ENCODE measurements at places on chromosomes 6 and 20. TPM values are rescaled to one million over a fixed set of nuclear protein-coding genes. Genes with fewer than 3 reads are reported as not detected.
A peak's percentile ranks its signal among the peaks of the same experiment; 100 is the strongest.

MYCT1 gene
- not detected for total RNA-seq

LGSN gene
- 0.17 TPM for total RNA-seq

ECT2L gene
- total RNA-seq: not detected

SMOC2 gene
- not detected for total RNA-seq

FAM83B gene
- not detected for total RNA-seq

PSORS1C1 gene
- total RNA-seq: not detected

CALHM6 gene
- 26.7 TPM for total RNA-seq

DNA sequence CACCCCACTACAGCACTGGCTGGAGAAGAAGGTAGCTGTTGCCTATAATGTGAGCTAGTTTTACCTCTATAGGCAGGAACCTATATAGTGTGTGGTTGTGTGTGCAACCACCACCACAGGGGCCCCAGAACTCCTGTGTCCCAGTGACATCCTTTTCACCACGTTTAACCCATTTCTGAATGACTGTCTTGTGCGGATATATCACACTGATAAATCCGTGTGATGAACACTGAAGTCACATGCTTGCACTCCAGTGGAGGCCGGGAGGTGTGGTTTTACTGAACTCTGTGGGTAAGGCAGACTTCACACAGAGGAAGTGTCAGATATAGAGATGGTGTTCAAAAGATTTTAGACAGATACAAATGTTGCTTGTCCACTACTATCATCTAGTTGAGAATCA is 32.5 kb downstream of the SDHAF4 start:
- no peaks in the 10 kb centered on the region for H3K27me3 ChIP-seq
- H3K36me3 ChIP-seq: peaks cover 11% of the 10 kb centered on the region
- H3K27ac ChIP-seq: peak overlapping the region; percentile 43
- H3K4me3 ChIP-seq: peak overlapping the region; percentile 46
- H3K4me1 ChIP-seq: peaks cover 18% of the 10 kb centered on the region

DNA sequence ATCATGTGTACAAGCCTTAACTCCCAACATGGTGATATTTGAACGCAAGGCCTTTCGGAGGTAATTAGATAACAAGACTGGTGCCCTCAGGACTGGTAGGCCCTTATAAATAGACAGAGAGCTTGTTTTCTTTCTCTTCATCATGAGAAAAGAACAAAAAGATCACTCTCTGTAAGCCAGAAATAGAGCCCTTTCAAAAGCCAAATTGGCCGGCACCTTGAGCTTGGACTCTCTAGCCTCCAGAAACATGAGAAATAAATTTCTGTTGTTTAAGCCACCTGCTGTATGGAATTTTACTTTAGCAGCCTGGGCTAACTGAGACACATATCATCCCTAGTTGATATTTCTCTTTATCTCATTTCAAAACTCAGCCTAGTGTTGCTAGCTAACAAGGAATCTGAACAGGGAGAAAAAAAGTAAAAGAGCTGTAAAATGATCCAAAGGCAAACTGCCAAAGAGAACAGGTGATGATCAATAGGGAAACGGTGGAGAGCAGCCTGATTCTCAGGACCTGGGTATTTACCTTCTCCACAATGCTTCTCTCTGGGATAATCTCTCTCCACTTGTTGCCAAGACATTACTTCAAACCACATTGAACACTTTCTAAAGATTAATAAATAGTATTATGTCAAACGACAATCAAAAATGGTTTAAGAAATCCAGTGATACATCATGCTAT is 6.1 kb downstream of the COL21A1 start:
- no peak overlapping the region for H3K4me3 ChIP-seq
- H3K36me3 ChIP-seq: no peaks in the 10 kb centered on the region
- no peaks in the 10 kb centered on the region for H3K27me3 ChIP-seq

- H3K27ac ChIP-seq: no peak overlapping the region
- peak; percentile 34 for DNase-seq
- H3K4me1 ChIP-seq: peaks cover under 1% of the 10 kb centered on the region
- peaks cover 7% of the 10 kb centered on the region for H3K36me3 ChIP-seq
Measured at GRCh38 chr20:52054123-52054522, 137.5 kb downstream of the ZFP64 start.

DNA sequence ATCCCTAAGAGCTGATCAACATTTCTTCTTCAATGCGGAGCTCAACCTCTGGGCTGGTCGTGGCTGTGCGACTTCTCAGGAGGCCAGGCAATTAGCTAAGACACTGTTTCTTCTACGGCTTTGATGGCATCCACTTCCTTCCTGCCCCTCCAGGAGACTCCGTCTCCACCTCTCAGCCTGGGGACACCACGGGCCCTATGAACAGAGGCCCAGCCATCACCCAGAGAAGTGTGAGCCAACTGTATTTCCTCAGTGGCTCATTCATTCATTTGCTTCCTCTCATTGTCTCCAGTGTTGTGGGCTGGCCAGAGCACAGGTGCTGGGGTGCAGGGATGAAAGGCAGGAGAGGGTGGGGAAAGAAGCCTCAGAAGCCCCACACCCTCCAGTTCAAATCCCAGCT is 51.8 kb upstream of the APCDD1L start:
- no peaks in the 10 kb centered on the region for H3K4me1 ChIP-seq
- no peaks in the 10 kb centered on the region for H3K36me3 ChIP-seq
- H3K27ac ChIP-seq: no peak overlapping the region
- H3K27me3 ChIP-seq: peaks cover 2% of the 10 kb centered on the region

- DNase-seq: peak; percentile 71
- peak overlapping the region; percentile 61 for H3K4me3 ChIP-seq
- peaks cover 17% of the 10 kb centered on the region for H3K36me3 ChIP-seq
- H3K4me1 ChIP-seq: peaks cover 33% of the 10 kb centered on the region
Measured at GRCh38 chr20:44911264-44911921, 1.5 kb downstream of the PABPC1L start.

- DNase-seq: no peak
- H3K4me1 ChIP-seq: no peaks in the 10 kb centered on the region
- no peak overlapping the region for H3K27ac ChIP-seq
- no peak overlapping the region for H3K4me3 ChIP-seq
Measured at GRCh38 chr20:55070001-55070400, 594.6 kb downstream of the DOK5 start.

GRCh38 chr6:26598267-26598666 is 1.5 kb downstream of the ABT1 start:
- no peak overlapping the region for H3K4me3 ChIP-seq
- DNase-seq: no peak
- H3K36me3 ChIP-seq: peaks cover 17% of the 10 kb centered on the region
- H3K27ac ChIP-seq: peak overlapping the region; percentile 75
- H3K4me1 ChIP-seq: peaks cover 17% of the 10 kb centered on the region

DNA sequence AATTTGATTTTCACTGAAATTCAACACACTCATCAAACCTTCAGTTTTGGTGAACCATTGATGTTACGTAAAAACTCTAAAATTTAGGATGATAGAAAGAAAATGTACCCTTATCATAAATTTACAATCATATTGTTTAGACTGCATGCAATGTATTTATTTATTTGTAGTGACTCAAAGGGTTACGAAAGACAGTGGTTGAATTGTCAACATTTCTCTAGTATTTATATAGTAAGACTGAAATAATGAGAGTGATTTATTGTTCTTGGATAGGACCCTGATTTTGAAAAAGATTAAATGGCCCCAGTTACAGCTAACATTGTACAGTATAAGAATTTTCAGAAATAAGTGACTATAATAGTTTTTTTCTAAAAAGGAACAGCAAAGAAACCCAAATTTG is 591.5 kb downstream of the RFPL4B start:
- H3K36me3 ChIP-seq: no peaks in the 10 kb centered on the region
- H3K4me3 ChIP-seq: no peak overlapping the region
- no peak overlapping the region for H3K27ac ChIP-seq
- H3K27me3 ChIP-seq: no peaks in the 10 kb centered on the region

GRCh38 chr6:165846123-165846966 is 183.3 kb upstream of the PDE10A start:
- no peak for DNase-seq
- H3K4me1 ChIP-seq: no peaks in the 10 kb centered on the region
- no peak overlapping the region for H3K4me3 ChIP-seq
- H3K27me3 ChIP-seq: peaks cover 43% of the 10 kb centered on the region

DNA sequence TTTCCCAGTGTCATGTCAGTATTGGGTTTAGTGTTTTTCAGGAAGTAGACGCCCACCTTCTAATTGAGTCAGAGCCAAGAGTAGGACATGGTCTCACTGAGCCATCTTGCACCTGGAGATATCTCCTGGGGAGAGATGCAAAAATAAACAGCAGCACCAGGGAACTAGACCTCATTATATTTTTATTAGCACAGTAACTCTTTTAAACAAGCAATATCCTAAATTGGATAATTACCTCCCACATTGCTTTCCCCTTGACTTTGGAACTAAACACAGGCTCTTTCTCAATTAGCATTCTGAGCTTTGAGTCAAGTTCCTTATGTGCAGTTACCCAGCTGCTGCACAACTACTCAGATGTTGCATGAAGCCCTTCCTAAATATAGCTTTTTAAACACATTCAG is 175.4 kb downstream of the IBTK start:
- no peaks in the 10 kb centered on the region for H3K4me1 ChIP-seq
- H3K4me3 ChIP-seq: no peak overlapping the region
- no peak for DNase-seq
- H3K36me3 ChIP-seq: no peaks in the 10 kb centered on the region
- H3K27ac ChIP-seq: no peak overlapping the region

GRCh38 chr6:118876198-118876597 is 17.8 kb upstream of the ASF1A start:
- no peak overlapping the region for H3K27ac ChIP-seq
- no peak for DNase-seq
- H3K27me3 ChIP-seq: no peaks in the 10 kb centered on the region

DNA sequence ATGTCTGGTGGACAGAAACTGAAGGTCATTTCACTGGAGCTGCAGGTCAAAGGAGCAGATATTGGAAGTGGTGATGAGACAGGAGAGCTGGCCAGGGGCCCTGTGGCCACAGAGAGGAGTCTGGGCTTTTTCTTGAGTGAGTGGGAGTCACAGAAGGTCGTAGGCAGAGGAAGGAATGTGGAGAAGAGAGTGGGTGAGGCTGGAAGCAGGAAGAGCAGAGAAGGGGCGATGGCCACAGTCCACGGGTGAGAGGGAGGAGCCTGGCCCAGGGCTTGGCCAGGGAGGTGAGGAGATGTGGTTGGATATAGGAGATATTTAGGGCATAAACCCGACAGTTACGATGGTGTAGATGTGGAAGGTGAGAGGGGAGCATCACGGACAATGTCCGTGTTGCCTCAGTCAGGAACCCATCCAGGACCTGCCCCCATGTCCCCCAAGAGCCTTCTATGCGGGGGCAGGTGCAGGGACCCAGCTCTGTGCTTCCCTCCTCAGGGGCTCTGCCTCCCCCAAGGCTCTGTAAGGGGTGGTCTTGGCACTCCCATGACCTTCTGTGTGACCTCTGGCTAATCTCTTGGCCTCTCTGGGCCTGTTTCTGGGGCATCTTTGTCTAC is 150.5 kb upstream of the PTPN1 start:
- no peaks in the 10 kb centered on the region for H3K36me3 ChIP-seq
- no peaks in the 10 kb centered on the region for H3K27me3 ChIP-seq
- no peak for DNase-seq
- no peak overlapping the region for H3K4me3 ChIP-seq
- no peak overlapping the region for H3K27ac ChIP-seq
- peaks cover 3% of the 10 kb centered on the region for H3K4me1 ChIP-seq

DNA sequence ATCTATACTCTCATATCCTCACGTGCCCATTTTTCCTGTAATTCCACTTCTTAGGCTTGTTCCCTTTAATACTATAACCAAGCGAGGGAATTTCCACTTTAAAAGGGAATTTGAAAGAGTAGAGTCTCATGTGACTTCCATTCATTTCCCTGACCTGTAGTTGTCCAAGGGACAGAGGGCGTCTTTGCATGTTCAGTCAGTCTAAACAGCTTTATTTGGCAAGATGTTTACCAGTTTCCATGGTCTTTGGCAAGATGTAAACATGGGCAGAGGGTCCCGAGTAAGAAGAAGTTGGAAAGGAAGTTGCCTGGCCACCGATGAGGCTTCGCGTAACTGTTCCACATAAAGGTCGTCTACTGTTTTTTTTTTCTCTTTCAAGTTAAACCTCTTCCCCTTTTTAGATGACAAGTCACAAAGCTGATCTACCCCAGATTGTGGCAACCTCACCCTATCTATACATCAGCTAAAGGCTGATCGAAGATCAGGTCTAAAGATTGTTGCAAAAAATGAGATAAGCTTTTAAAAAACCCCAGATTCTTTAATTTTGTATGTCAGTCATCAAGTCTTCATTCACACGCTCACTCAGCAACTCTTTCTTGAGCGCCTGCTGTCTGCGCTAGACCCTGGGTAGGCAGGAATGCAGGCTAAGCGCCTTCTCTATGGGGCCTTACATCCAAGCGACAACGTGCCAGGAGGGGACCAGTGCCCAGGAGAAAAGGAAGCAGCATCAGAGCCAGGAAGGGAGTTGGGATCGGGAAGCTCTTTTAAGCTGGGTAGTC is 31.7 kb upstream of the CCR6 start:
- peaks cover 48% of the 10 kb centered on the region for H3K4me1 ChIP-seq
- H3K36me3 ChIP-seq: no peaks in the 10 kb centered on the region

DNA sequence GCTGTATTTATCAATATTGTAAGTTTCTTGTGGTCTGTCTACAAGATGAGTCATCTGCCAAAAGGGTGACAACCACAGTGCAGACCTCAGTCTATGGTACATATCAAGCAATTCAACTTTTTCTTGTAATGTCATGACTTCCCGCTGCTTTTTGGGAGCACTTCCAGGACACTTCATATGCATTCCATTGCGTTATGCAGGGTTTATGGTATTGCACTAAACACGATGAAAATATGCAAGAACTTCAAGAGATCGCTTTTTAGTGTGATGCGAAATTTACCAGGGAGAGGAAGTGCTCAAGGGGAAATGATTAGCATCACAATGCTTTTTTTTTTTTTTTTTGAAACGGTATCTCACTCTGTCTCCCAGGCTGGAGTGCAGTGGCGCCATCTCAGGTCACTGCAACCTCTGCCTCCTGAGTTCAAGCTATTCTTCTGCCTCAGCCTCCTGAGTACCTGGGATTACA is 166.5 kb downstream of the TFAP2A start:
- H3K4me1 ChIP-seq: no peaks in the 10 kb centered on the region
- H3K36me3 ChIP-seq: no peaks in the 10 kb centered on the region
- H3K27me3 ChIP-seq: peaks cover 2% of the 10 kb centered on the region
- no peak for DNase-seq
- H3K4me3 ChIP-seq: no peak overlapping the region
- no peak overlapping the region for H3K27ac ChIP-seq

DNA sequence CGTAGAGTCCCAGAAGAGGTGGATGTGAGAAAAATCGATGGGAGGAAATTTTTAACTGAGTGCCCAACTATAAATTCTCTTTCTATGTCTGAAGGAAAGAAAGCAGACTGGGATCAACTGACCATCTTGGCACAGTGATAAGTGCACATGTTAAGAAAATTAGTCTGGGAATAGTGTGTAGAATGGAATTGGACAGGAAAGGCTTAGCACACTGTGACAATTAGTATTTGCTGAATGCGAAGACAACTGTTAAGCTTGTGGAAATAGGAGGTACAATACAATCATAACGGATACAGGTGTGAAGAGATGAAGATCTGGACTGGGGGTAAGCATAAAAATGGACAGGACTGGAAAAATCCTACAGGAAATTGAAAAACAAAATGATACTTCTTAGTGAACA is 114.3 kb downstream of the FAM50B start:
- H3K4me3 ChIP-seq: no peak overlapping the region
- H3K27me3 ChIP-seq: no peaks in the 10 kb centered on the region
- no peaks in the 10 kb centered on the region for H3K36me3 ChIP-seq

Data from activated naive CD8-positive, alpha-beta T cell treated with anti-CD3 and anti-CD28 coated beads, Interleukin-2, amount 10 ng/mL, durations not matched to agents 7 days and 5 days (primary cell).